ENCODE measurements at places on chromosomes 12 and 14.

- no peak for DNase-seq
Measured at GRCh38 chr12:32362892-32363291, 36.5 kb upstream of the FGD4 start.

DNA sequence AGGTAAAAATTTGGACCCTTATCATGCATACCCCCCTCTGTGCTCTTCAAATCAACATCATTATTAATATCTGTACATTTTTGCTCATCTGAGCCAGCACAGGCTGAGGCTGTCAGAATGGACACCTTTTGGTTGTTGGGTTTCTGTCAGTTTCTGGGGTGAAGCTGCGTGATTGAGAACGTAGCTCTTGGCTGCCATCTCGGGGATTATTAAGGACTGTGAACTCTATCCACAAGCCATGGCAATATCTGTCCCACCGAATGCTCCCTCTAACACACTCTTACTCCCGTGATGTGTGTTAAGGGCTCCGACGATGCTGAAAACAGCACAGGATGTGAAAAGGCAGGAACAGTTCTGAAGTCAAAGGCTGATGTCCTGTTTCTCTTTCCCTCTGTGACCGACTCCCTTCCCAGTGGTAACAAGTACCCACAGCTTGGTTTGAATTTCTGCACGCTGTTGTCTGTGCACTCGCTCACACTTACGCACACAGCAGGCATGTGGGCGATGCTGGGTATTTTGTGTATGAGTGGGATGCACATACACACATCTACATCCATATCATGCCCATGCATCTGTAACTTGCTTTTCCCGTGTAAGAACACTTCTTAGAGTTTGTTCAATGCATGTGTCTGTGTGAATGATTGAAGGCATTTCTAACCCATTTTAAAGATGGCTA is 405.6 kb downstream of the TMEM121 start:
- DNase-seq: no peak

GRCh38 chr12:22935090-22935489 is 310.1 kb downstream of the ETNK1 start:
- no peak for DNase-seq

DNA sequence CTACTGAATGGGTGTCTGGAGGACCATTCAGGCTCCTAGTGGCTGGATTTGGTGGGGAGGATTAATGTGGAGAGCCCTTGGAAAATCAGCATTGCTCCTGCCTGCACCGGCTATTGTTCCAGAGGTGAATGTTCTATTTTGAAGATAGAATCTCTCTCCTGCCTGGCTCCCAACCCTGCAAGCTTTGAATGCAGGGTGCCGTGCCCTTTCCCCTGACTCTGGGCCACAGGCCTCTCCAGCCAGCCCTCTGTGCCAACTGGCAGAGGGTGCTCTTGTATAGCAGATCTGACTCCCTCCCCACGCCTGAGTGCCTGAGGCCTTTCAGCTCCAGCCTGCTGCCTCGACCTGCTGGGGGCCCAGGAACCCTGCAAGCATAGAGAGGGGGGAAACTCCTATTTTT is 106.8 kb downstream of the TMEM260 start:
- no peak for DNase-seq

GRCh38 chr12:6771091-6771495 is 1.2 kb upstream of the LAG3 start:
- no peak for DNase-seq

DNA sequence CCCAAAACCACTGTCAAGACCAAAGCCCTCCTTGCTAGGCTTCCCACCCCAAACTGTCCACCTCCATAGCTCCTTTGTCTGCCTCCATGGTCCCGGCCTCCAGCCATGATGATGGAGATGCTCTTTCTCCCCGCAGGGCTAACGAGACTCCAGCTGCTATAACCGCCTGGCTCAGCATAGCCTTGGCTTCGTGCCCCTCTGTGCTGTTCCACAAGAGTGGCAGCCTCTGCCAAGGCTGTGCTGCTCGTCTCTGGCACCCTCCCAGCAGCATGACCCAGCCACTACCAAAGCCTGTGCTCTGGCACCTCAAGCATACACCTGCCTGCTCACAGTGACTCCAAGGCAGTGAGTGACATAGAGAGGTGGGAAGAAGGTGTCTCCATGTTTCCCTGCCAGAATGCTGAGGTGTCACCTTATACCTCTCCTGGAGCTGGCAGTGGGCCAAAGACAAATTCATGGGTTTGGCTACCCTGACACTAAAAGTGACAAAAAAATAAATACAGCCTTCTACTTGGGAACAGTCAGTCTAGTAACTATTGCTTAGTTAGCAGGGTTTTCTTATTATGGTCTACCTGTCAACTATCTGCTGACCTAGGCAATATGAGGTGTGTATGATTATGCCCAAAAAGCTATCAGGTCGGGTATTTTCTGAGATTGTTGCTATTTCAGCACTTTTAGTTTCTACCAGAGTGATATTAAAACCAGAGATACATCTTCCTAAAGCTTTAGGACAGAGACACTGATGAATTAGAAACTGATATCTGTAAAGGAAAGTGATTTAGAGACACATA is 16.1 kb upstream of the KRT73 start:
- no peak for DNase-seq

DNA sequence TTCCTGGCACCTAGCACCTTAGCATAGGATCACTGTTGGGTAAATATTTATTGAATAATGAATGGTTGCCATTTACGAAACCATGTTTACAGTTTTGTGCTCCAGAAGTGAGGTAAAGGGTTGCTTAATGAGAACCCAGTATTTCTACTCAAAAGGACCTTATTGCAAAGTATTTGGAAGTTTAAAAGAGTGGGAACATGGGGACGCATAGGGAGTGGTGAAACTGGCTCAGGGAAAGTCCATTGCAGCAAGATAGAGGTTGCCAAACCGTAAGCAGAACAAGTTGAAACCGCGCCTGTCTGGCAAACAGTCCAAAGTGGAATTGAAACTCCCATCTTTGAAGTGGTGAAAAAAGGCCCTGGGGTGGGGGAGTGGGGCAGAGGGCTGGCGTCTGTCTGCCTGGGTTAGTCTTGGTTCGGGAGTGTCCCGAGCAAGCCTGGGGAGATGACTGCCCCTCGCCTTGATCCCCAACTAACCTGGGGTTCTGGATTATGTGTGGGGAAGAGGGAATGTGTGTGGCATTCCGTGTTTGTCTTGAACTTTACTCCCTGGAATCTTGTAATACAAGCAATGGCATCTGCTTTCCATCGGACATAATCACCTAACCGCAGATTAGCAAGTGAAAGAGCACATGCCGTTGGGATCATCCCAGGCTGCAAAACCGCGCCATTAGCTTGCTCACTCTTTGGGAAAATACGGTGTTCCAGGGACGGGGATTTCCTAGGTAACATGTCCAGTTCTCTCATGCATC is 7.2 kb downstream of the ALDH2 start:
- DNase-seq: no peak

DNA sequence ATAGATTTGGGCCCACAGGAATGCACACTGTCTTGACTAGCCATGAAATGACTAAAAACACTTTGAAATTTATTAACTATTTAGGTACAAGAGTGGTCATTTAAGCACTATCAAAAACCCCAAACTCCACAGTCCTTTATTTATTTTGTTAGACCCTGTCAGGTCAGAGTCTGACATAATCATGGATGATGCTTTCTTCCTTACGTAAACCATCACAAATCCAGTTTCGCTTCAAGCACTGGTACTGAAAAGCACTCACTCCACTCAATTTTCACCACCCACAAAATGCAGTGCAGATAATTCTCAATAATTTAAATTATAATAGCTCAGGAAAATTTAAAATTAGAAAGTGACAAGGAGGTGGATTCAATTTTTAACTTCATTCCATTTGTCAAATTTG is 25.8 kb downstream of the PPP2R5E start:
- DNase-seq: no peak

- DNase-seq: no peak
Measured at GRCh38 chr12:51682981-51683380, 91.9 kb downstream of the SCN8A start.
